Cortex of kidney (tissue), 1 donor: ENCODE measurements at places on chromosomes 2 and 18.

DNA sequence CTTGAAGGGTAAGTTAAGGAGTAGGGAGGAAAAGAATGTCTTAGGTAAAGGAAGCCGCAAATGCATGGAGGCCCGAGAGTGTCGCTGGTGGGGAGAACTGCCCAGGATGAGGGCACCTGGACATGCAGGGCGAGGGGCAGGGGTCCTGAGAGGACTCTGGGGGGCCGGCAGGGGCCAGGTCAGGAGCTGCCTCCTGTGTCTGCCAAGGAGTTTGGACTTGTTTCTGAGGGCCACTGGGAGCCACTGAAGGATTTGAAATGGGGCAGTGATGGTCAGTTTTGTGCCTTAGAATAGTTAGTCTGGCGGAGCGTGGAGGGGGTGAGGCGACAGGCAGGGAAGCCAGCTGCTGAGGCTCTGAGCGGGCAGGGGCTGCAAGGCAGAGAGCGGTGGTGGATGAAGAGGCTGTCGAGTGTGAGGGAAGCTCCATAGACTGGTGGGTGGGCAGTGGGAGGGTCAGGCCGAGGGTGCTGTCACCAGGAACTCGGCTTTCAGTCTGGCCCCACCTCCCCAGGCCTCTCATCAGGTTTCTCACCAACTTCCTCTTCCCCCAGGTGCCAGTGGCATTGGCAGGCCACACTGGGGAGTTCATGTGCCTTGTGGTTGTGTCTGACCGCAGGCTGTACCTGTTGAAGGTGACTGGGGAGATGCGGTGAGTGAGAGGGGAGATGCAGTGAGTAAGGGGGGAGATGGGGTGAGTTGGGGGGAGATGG, 14.7 kb upstream of the SLC4A3 start:
- DNase-seq: no peak

DNA sequence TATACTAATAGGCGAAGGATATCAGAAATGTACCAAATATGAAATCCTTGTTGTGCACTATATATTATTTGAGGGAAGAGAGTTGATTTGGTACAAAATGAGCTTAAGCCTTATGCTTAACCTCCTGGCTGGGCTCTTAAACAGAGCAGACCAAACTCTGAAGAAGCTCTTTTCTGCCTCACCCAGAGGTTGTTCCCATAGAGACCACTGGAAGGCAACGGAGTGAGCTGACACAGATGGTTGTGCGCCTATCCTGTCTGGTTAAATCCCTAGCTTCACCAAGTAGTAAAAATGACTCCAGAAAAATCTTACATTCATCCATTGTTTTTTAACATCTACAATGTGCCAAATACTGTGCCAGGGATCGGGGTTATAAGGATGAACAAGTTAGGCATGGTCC, 55.9 kb upstream of the NOL4 start:
- DNase-seq: no peak

DNA sequence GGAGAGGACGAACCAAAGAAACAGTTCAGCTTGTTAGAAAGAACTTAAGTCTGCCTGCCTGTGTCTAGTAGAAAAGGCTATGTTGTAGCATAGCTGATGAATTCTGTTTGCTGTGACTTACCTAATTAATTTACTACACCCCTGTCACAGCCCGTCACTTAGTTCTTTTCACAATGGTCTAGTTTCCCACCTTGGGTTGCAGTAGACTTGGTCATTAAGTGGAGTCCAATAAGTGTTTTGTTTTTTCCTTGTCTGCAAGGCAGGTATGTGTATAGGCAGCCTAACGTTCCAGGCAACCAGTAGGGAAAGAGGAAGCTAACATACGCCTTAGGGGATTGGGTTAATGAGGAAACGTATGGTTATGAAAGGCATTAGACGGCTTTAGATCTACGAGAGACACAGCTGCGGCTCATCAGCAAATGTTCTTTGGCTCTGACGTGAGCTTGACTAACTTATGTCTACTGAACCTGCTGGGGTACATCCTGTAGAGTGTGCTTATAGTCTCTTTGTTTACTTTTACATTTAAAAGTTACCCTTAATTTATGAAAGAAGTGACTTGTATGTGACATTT, 180.1 kb downstream of the PRPF40A start:
- no peak for DNase-seq

- no peak for DNase-seq
Measured at GRCh38 chr18:2451556-2451955, 119.7 kb downstream of the METTL4 start.

- DNase-seq: no peak
Measured at GRCh38 chr2:188381614-188382013, 89.9 kb downstream of the GULP1 start.

- no peak for DNase-seq
Measured at GRCh38 chr2:109324861-109325260, 195.9 kb downstream of the SH3RF3 start.

GRCh38 chr2:203824057-203824456, 43.5 kb upstream of the CTLA4 start:
- DNase-seq: no peak

- no peak for DNase-seq
Measured at GRCh38 chr2:19845323-19845920, 56.4 kb downstream of the TTC32 start.

GRCh38 chr18:9684881-9685614, 23.1 kb upstream of the RAB31 start:
- no peak for DNase-seq

- no peak for DNase-seq
Measured at GRCh38 chr2:108169982-108170625, 69.7 kb upstream of the SULT1C3 start.

DNA sequence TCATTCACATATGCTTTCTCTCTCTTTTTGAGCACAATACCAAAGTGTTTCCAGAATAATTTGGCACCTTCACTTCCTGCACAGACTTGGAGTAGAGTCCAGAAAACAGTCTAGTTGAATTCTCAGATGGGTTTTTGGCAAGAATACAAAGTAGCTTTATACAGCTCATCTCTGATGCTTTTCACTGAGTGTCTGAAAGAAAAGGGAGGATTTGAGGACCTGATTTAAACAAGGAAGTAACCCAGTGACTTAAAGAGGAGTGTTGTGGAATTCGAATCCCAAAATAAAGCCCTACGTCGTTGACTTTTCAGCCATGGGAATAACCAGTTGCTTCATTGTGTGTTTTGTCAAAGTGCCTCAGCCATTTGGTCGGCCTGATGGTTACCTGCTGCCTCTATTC, 31.8 kb downstream of the METAP1D start:
- no peak for DNase-seq

- no peak for DNase-seq
Measured at GRCh38 chr2:28665041-28665704, 86.5 kb upstream of the PPP1CB start.

DNA sequence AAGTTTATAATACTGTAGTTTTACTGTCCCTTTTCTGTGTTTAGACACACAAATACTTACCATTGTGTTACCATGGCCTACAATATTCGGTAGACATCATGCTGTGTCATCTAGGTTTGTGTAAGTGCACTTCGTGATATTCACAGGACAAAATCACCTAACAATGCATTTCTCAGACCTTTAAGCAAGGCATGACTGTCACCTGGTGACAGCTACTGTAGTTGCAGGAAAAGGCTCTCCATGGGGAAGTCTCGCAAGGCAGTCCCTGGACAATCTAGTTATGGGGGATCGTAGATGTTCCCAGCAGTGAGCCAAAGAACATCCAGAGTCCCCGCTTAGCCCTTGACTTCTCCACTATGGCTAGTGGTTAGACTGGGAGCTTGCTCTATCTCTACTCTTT, 73.1 kb downstream of the EIF2AK3 start:
- DNase-seq: no peak

GRCh38 chr2:235904585-235904931, 263.6 kb downstream of the GBX2 start:
- no peak for DNase-seq
